Brain (organoid and tissue), 16 donors: ENCODE measurements at places on chromosomes 13 and 19.

GRCh38 chr13:33547035-33547434 is 261.5 kb upstream of the STARD13 start:
- DNase-seq = no peak

DNA sequence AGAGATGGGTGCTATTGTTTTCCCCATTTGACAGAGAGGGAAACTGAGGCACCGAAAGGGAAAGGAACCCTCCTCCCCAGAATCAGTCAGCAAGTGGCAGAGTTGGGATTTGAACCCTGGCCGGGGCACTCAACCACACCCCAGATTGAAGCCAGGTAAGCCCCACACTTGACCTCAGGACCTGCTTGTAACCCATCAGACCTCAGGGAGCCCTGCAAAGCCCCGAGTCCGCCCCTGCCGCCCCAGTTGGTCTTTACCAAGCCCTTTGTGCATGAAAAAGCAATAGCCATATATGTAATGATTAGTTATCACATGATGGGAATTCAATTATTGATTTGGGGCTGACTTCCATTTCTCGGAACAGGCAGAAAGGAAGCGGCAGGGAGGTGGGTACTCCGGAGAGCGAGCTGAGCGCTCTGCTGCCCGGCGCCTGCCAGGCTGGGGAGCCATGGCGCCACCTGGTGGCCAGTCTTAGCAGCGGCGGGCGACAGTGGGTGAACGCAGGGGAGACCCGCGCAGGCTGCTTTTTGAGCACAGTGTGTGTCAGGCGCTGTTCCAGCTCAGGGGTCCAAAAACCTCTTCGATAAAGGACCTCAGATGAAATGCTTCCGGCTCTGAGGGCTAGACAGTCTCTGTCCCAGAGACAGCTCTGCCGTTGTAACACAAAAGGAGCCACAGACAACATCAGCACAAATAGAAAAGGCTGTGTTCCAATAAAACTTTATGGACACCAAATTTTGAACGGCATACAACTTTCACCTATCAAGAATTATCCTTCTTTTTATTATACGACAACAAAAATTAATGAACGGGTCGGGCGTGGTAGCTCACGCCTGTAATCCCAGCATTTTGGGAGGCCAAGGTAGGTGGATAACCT is 82.9 kb upstream of the CACNA1A start:
- DNase-seq = peak; percentile 90

DNA sequence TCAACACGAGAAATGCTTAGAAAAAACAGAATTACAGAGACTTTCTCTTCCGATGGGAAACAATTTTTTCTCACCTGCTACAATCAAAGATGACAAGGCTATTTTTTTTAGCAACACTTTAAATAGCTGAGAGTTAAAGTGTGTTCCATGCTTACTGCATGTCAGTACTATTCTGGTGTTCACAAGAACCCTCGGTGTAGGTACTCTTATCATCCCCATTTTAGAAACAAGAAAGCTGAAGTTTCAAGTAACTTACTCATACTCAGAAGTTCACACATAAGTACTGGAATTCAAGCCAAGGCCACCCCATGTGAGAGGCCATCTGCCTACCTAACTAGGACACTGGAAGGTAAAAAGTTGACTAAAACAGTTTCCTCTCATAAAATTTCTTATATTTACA is 9.0 kb upstream of the TNFRSF19 start:
- no peak for DNase-seq

DNA sequence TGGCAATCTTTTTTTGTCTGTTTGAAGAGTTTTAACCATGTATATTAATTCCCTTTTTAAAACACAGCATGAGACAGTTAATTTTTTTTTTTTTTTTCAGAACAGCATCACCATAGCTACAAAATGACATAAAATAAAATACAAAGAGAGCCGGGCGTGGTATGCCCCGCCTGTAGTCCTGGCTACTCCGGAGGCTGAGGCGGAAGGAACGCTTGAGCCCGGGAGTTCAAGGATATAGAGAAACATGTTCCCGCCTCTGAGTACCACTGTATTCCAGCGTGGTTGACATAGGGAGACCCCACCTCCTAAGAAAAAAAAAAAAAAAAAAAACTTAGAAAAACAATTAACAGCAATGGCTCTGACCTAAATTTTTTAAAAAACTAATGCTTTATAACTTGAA is 10.0 kb upstream of the INSR start:
- DNase-seq = no peak

DNA sequence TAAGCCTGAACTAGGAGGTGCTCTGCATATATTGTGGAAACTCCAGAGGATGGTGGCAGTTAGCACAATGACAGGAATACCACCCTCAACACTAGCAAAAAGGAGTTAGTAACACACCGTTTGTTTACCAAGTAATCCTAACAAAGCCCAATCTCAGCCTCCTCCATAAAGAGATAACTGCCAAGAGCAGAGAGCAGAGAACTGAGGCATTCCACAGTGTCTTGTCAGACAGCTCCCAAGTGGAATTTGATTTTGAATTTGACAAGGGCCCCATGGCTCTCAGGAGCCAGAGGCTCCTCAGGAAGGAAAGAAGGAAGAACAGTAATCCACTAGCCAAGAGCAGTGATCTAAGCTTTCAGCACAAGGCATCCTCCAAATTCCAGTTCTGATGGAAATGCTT is 298.6 kb downstream of the DCLK1 start:
- DNase-seq = no peak

DNA sequence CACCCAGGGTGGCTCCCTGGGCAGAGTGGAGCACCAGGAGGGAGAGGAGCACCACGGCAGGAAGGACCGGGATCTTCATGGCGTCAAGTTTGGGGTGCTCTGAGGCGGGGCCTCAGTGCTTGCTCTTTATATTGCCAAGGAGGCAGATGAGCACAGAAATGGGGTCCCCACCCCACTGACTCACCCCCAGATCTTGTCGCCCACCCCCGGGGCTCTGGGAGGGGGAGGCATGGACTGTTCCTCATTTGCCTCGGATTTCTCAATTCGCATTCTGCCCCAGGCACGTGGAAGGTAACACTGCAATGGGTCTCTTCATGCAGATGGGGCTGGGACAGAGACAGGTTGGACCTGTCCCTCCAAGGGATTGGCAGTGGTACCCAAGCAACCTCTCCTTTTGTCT is at the start of gene KRTDAP:
Gene KRTDAP (minus strand): TSS at position 101 of the 400 bp plus-strand sequence. CDS start 22 bp downstream, at position 79.
- no peak for DNase-seq

DNA sequence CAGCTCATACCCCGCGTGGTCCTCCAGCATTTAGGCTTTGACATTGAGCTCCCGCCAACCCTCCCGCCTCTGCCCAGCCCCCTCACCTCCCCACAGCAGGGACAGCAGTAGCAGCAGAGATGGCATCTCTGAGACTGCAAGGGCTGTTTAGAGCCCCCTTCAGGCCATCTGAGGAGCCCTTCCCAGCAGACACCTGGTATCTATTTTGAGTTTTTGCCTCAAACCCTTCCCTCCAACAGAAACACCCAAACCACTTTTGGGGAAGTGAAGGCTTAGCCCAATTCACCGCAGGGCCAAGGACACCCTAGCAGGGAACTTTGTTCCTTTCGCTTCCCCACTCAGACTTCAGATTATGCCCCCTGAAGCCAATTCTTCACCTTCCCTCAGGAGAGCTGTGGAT is 6.3 kb upstream of the ZNF175 start:
- DNase-seq = no peak

GRCh38 chr19:51156710-51157109 is 14.6 kb downstream of the SIGLEC7 start:
- DNase-seq = no peak

GRCh38 chr19:39949026-39949747 is 14.8 kb upstream of the FCGBP start:
- DNase-seq = no peak

DNA sequence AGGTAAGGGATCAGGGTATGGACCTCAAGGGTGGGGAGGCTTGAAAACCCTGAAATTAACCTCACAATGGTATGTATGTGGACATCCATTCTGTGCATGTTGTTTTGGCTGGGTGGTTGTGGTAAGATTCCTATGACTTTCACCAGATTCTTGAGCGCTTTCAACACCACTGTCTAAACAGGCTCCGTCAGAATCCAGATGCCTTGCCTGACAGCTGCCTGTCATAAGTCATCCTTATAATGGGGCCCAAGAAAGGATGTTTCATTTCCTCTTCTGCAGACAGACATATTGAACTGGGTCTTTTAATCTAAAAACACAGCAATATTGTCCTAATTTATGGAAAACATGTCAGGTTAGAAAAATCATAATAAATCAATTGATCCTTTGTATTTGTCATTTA is 41.3 kb downstream of the ALOX5AP start:
- DNase-seq = no peak

DNA sequence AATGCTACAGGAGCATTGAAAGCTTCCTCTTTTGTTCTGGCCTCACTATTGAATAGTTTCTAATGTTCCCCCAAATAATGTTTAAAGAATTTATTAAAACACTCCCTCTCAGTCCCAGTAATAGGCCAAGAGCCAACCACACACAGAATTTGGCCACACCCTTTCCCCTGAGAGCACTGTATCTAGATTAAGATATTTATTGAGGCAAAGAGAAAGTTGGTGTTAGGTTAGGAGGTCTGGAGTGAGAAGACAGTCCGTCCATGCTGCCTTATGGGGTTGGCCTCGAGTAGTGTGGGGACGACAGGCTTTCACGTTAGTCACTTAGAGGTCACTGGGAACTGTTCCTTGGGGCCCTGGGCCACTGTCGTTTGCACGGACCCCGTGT is 122.9 kb upstream of the RNF113B start:
- no peak for DNase-seq

- no peak for DNase-seq
Measured at GRCh38 chr19:406135-406781, 2.7 kb downstream of the C2CD4C start.

- DNase-seq = no peak
Measured at GRCh38 chr19:46624958-46625661, at the start of gene PTGIR. Gene PTGIR, minus strand, starts transcription at chr19:46625089. Its CDS starts 864 bp downstream, at chr19:46624225.

DNA sequence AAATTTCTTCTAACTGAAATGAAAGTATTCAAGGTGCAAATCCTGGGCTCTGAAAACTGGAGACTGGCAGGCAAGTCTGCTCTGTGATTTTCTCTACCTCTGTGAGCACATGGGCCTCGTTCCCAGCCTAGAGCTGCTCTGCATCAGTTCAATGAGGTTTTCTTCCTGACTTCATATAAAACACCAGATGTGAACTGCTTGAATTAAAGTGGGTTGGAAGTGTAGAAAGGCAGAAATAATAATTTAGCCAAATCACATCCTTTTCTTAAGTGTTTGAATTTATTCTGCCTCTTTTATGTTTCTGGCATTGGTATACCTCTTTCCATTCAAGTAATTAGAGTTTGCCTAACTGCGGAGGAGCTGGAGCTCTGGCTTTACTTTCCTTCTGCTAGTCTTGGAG is 540.8 kb downstream of the OLFM4 start:
- DNase-seq = no peak

GRCh38 chr19:7743425-7743841 is 3.9 kb downstream of the CD209 start:
- no peak for DNase-seq

DNA sequence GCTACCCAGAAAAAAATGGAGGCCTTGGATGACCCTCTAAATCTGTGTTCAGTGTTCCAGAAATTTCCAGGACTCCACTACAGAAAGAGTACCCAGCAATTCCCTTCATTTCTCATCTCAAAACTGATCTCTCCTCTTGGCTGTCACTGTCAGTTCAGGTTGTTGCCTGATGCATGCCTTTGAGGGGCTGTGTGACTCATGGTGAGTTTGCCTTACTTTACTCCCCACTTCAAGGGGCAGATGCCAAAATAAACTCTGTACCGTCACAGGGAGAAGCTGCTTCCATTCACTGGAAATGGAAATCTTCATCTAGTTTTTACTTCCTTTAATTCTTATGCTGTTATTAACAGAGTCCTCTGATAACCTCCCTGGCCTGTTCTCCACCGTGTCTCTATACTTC is 1075.0 kb downstream of the DIAPH3 start:
- DNase-seq = no peak

DNA sequence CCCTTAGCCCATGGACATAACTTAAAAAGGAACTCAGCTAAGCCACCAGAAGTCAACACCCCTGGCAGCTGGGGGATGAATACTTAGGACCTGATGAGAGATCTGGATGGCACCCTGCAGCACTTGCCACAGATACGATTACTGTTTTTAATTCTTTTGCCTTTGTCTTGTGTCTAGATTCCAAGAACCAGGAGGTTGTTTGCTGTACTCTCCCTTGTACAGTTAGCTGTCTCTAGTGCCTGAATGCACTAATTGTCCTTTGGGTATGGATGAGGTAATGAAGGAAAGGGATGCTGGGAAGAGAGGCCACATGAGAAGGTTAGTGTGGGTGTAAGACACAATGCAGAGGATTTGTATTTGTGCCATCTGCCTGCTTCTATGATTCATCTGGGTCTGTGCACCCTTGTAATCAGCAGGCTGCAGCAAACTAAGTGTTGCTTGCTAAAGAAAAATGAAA is 385.8 kb downstream of the KCNRG start:
- peak; percentile 46 for DNase-seq

- DNase-seq = peak; percentile 12
Measured at GRCh38 chr13:31631746-31632145, 107.6 kb upstream of the RXFP2 start.

DNA sequence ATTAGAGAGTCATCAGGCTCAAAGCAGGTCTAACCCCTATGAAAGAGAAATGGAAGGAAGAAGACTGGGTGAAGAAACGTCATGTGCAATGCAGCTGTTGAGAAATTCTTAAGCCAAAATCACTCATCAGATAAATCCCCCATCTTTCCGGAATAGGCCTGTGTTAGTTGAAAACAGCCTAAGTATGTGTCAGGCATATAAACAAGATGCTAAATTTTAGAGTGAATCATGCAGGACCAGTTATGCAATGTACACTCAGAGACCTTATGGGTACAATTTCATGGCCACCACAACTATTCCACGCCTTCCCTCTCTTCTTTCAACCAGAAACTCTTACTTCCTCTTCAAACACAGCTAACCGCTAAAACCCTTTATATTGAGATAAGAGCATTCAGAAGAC is 717.7 kb upstream of the ATXN8OS start:
- no peak for DNase-seq

- no peak for DNase-seq
Measured at GRCh38 chr19:34363094-34363493, 1.9 kb upstream of the GPI start.

DNA sequence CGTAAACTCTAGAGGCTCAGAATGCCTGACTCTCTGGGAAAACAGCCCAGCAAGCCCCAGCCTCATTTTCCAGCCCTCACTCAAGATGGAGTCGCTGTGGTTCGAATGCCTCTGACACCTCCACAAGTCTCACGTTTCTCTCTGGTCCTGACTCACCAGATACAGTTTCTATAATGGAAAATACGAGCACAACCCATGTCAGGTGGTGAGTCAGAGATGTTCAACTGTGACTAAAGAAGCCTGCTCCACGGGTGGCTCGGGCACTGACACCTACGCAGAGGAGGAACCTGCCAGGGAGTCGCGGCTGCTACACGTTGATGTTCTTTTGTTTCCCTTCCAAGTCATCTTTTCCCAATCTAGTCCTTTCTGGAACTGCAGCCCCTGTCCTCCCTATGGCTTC is 87.1 kb upstream of the STK24 start:
- no peak for DNase-seq

- DNase-seq = peak; percentile 22
Measured at GRCh38 chr13:69199664-69200063, 908.0 kb upstream of the ATXN8OS start.

DNA sequence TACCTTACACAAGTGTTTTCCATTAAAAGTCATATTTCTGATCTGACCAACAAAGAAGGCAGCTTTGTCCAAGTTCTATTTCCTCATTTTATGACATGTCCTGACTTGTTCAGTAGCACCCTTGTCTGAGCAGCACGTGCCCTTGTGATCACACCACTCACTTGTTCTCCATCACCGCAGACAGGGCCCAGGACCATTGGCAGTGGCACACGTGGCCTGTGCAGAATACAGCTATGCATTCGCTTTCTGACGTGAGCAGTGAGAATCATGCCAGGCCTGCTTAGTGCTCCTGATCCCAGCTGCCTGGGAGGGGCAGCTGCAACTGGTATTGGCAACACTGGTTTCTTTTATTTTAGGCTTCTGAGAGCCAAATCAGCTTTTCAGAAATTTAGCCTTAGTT is 134.2 kb downstream of the FRY start:
- peak; percentile 15 for DNase-seq
